GM13976 (cell line): ENCODE measurements at places on chromosomes 7 and 10.

GRCh38 chr10:32971536-32972091, 13.6 kb upstream of the ITGB1 start:
- no peak for DNase-seq

DNA sequence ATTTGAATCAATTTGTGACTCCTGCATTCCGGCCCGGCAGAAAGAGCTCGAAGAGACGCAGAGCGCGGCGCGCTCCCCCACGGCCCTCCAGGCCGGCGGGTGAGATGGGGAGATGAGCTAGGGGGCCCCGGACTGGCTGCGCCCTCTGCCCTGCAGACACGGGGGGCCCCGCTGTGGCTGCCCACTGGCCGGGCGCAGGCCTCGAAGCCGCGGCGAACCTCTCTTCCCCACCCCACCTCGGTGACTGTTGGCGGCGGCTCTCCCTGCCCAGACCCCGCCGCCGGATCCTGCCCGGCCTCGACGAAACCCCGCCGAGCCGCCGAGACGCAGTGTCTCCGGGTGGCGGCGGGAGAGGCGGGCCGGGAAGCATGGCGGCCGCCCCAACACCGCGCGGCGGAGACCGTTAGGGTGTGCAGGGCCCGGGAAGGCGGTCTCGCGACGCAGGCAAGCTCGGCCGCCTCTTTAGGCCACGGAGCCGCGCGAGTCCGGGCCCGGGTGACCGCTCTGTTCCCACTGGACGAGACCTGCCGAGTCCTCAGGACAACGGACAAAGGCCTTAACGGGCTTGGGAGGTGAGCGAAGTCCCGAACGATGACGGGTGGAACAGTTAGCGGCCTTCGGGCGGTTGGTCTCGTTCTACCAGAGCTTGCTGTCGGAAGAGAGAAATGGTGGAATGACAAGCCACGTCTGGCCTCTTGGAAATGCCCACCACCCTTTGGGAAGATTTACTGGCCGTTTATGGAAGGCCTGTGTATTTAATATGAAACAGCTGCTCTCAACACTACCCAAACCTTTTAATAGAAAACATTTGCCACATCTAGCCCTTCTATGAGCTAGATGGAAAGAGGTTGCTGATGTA, 24.3 kb downstream of the NUP42 start:
- peak; percentile 43 for DNase-seq

GRCh38 chr10:3476186-3476585, 303.6 kb upstream of the PITRM1 start:
- DNase-seq, result no peak

DNA sequence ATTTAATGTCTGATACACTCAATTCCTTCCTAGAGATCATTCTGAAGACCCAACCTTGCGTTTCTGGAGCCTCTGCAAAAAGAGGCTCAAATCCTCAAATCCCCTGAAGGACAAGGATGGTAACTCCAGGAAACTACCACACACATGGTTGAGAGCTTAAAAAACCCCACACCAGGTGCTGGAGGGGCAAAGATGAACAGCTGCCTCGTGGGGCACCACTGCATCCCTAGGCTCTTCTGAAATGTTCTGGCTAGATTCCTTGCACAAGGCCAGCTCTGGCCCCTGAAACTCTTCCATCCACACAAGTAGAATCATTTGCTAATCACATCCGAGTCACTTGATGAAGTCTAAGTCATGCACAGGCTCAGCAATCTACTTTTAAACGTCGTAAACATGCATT, 286.6 kb downstream of the ELMO1 start:
- DNase-seq, result no peak

- DNase-seq, result no peak
These were observed 224.5 kb downstream of the DYNC1I1 start for GRCh38 chr7:95996886-95997285.

DNA sequence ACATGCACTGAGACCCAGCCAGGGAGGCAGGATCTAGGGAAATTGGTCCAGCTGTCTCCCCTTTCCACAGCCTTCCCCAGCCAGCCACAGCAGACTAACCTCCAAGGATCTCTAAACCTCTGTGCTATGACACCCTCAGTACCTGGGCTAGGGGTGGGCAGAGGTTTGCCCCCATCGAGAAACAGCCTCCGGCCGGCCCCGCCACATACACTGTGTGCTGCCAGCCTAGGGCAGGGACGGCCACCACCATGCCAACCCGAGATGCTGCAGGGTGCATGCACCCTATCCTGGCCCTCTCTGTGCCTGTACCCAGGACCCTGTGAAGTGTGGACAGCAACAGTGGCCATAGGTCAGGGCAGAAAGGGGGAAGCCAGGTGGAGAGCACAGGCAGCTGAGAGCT, 58.1 kb downstream of the PARP12 start:
- no peak for DNase-seq

DNA sequence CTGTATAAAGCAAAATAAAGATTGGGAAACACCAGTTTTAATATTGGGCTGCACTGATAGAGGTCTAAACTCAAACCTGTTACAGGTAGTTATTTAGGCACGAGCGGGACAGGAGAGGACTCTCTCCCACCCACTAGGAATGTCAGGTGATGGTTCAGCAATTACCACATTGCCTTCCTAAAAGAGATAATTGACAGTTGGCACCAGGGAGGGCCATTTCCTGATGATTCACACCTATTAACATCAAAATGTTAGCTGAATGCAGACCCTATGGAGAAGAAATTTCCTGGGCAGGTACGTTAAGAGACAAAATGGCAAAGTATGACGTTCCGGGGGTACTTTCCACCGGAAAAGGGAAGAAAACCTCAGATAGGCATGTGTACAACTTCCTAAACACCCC, 272.6 kb downstream of the SDHAF3 start:
- DNase-seq, result no peak

DNA sequence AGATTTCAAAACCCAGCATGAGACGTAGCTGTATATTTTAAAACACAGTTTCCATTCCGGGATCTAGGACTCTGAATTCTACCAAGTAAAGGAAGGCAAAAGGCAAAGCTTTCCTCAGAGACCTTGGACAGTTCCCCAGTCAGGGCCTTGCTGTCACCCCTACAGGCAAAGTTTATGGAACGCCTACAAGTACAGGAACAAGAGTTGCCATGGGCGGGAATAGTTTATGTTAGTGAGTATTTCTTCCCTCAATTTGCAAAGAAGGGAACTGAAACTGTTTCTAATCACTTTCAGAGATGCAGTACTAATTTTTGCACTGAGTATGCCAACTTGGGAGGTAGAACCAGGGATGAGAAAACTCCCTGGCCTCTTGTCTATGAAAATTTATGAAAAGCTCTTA, 68.2 kb upstream of the LRGUK start:
- DNase-seq, result no peak

DNA sequence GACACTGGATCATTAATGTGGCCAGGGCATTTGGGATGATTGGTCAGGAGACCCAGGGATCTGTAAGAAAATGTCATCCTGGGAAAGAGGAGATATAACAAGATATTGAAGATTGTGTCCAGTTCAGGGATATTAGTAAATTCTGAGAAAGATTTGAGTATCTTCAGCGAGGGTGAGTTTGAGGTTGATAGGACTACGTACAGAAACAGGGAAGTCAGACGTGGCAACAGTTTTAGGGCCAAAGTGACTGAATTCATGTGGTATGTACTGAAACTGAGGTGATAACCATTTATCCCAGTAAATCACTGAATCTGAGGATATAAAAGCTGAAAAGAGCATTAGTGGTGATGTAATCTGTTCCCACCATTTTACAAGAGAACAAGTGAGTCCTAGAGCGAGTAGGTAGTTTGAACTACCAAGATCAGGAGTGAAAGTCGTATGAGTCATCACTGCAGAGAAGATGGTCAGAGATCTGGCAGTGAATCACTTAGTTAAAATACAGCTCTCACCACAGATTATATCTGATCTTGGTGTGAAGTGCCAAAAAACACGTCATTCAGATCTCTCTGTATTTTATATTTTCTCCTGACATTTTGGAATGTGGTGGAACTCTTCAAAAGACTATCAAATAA, 220.5 kb downstream of the CDK14 start:
- DNase-seq, result peak; percentile 59

DNA sequence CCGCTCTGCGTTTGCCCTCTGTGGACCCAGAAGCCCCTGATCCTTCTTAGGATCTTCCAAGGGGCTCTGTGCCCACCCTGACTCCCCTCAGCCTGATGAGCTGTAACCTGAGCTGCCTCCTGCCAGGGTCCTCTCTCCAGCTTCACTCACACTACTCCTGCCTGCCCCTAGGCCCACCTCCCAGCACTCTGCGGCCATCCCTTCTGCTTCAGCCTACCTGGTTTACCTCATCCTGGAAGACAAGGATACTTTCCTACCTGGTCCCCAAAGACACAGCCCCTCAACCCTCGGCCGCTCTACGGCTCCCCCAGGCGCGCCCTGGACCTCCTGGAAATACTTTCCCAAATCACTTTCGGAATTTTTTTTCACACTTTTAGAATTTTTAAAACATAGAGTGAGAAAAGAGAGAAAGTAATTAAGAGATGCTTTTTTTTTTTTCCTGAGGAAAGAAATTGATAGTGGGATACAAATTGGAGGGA, 6.4 kb upstream of the ZNF862 start:
- DNase-seq, result no peak

GRCh38 chr7:148079206-148080080, 511.1 kb upstream of the C7orf33 start:
- DNase-seq, result no peak

GRCh38 chr7:29229066-29229465, 34.5 kb downstream of the CHN2 start:
- DNase-seq, result no peak

GRCh38 chr7:139490130-139490529, 6.7 kb upstream of the KLRG2 start:
- no peak for DNase-seq

DNA sequence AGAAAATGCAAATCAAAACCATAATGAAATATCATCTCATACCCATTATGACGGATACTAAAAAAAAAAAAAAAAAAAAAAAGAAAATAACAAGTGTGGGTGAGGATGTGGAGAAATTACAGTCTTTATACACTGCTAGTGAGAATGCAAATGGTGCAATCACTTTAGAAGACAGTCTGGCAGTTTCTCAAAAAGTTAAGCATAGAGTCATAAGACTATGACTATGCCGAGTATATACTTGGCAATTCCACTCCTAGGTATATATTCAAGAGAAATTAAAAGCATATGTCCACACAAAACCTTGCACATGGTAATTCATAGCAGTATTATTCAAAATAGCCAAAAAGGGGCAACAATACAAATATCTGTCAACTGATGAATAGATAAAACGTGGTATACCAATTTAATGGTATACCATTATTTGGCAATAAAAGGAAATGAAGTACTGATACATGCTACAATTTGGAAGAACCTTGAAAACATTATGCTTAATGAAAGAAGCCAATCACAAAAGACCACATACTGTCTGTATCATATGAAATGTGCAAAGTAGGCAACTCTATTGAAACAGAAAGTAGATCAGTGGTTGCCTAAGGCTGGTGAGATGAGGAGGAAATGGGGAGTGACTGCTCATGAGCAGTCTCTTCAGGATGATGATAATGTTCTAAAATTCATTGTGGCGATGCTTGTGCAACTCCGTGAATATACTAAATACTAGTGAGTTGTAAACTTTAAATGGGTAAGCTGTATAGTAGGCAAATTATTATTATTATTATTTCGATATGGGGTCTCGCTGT, 90.1 kb upstream of the NANOS1 start:
- DNase-seq, result no peak

GRCh38 chr7:75532639-75533038, 40.5 kb downstream of the SPDYE5 start:
- no peak for DNase-seq

DNA sequence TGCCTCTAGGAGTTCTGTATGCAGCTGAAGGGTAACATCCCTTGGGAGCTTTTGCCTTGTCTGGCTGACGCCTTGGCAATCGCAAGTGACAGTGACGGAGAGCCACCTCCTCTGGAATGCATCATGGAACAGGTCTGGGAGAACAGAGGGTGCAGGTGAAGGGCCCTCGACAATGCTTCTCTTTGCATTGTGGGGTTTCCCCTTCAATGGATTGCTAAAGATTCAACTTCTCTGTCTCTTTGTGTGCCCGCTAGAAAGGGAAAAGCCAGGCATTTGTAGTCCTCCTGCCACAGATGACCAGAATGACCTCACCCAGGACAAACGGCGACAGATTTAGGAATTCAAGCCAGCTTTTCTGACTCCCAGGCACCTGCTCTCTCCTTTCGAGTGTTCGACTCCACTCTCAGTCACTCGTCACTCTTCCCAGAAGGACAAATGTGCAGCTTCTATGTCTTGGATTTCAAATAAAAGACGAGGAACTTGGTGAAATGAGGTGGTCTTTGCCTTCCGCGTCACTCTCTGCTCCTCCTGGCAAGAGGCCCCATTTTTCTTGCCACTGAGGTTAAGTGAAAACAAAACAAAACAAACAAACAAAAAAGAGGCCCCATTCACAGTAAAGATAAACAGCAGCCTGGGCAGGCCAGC, 26.1 kb downstream of the IL2RA start:
- no peak for DNase-seq

GRCh38 chr7:151885202-151885580, 8.3 kb upstream of the PRKAG2 start:
- DNase-seq, result no peak

DNA sequence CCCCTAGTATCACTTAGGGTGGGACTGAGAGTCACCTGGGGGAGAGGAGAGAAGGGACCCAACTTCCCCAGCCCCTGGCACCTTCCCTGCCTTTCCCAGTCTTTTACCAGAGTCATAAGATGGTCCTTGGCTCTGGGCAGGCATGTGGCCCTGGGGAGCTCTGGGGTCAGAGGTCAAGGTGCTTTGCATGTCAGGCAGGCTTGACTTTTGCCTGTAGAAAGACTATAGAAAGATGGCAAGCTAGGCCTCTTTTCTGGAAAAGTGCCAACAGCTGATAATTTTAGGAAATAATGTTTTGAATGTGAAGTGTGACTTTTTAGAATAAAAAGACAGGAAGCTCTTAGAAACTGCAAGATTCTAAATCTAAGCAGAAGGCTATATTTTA, 67.5 kb downstream of the MKI67 start:
- DNase-seq, result no peak

DNA sequence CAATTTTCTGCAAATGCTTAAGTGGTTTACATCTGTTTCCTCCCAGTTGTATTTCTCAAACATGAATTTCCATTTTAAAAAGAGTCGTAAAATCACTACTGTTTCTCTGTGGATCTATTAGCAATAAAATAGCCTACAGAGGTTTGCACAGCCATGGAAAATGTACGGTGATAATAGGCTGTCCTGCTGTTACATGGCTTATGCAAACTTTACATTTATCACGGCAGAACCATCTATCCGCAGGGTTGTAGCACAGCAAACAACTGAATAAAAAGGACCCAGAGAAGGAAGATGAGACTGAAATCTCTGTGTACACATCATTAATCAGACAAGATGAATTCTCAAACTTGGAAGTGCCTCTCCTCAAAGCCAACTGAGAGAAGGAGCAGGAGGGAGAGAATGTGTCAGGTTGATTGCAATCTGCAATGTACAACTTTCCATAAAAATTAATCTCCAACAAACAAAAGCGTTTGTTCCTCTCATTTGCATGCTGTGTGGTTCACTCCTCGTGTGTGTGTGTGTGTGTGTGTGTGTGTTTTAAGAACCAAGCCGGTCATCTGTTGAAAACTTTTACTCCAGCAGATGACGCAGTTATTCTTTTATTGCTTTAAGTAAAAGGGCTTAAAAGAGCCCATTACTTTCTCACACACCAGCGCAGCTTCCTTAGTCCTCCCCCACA, 279.3 kb downstream of the SKAP2 start:
- no peak for DNase-seq
